Glutamatergic neuron (in vitro differentiated cells): ENCODE measurements at places on chromosomes 5 and 9.
A peak's percentile ranks its signal among the peaks of the same experiment; 100 is the strongest.

GRCh38 chr9:95666096-95666784 lies 149.5 kb upstream of the PTCH1 start:
- no peak for DNase-seq

- DNase-seq, result no peak
Observed at GRCh38 chr5:180665682-180666404, 16.4 kb upstream of the FLT4 start.

DNA sequence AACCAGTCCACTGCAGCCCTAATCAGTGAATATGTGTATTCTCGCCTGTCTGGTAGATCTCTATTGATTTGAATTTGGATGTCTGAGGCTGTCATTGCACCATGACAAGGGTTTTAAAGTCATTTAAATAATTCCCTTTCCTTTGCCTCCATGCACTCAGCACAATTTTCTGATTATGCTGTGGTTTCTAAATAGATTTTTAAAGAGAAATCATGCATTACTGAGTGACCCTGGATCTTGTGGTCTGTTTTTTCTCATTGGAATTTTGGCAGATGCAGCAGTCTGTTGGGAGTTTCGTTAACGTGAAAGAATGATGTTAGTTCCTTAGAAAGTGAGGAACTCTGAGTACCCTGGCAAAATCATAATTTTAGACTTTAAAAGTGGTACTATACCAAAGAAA lies 396.0 kb downstream of the LRRC70 start:
- no peak for DNase-seq

DNA sequence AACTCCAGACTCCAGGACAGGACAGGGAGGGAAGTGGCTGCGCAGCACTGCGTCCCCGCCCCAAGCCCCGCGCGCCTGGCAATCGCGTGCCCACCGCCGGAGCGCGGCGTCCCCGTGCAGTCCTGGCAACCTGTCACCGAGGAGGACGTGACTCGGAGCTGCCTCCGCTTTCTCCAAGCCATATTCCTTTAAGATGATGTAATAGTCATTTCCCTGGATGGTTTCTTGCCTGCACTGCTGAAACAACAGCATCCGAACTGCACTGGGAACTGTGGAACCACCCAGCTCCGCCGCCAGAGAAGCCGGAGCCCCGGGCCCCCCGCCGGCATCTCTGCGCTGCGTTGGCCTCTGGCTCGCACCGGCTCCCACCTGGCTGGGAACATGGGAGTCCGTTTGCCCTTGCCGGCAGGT lies 34.5 kb downstream of the KCTD16 start:
- DNase-seq, result peak; percentile 69

DNA sequence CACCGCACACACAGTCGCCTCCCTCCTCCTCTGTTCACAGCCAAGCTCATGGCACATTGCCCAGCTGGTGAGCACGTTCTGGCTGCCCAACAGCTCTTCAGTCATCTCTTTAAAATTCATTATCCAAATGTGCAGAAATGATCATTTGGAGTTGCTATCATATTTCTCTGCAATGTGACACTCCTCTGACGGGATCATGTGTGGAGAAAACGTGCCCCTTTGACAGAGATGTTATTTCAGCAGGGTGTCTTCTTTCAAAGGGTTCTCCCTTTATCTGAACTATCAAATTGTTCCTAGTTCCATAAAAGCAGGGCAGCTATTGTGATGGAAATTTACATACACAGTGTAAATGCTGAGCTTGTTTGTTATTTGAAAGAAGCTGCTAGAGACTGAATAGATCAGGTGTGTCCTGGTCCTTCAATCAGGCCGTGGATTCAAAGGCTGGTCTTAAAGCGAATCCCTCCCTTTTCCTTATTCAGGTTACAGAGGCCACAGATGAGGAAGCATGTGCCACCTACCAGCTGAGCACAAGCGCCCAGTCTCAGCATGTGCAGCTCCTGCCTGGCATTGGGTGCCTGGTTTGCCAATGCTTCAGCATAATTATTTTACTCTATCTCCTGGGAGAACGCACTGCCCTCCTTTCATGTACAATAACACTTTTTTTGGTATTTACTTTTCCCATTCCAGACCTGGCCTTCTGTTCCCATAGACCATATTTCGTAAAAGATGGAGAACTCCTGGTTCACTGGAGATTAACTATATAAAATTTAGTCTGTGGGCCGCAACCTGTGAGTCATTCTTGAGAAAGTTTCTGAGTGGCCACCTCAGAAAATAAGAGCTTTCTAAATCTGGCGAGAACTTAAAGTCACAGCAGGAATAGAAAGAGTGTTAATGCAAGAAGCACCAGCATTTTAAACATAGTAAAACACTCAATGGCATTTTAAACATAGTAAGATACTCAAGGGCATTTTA lies 433.7 kb downstream of the ENC1 start:
- no peak for DNase-seq

GRCh38 chr5:10912435-10912834 lies 151.4 kb upstream of the DAP start:
- DNase-seq, result no peak

GRCh38 chr5:144141585-144141984 lies 28.9 kb downstream of the YIPF5 start:
- DNase-seq, result no peak

- DNase-seq, result no peak
Observed at GRCh38 chr5:78354066-78354670, 6.2 kb upstream of the SCAMP1 start.

- DNase-seq, result no peak
Observed at GRCh38 chr5:72210888-72211678, 103.8 kb downstream of the MAP1B start.

- no peak for DNase-seq
Observed at GRCh38 chr9:77440057-77440456, 208.1 kb downstream of the GNA14 start.

- no peak for DNase-seq
Observed at GRCh38 chr9:109593612-109594011, 95.5 kb upstream of the PTPN3 start.

DNA sequence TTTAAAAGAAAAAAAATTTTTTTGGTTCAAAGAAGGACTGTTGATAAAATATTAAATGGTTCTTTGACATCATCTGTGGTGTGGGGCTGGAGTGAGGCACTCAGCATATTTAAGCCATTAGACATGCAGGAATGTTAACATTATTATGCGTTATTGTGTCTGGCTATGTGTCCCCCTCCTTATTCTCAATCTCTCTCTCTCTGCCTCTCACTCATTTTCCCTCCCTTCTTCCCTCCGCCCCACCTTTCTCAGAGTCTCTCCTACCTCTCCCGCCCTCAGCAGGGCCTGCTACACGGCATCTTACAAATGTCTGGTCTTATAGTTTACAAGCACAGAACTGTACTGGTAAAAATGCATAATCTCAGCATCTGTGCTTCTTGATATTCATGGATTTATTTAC lies 287.8 kb upstream of the TMEM161B start:
- no peak for DNase-seq

GRCh38 chr5:170552621-170553115 lies 48.8 kb downstream of the KCNIP1 start:
- DNase-seq, result peak; percentile 60

- DNase-seq, result no peak
Observed at GRCh38 chr5:29896646-29897045, 1296.8 kb upstream of the CDH6 start.

DNA sequence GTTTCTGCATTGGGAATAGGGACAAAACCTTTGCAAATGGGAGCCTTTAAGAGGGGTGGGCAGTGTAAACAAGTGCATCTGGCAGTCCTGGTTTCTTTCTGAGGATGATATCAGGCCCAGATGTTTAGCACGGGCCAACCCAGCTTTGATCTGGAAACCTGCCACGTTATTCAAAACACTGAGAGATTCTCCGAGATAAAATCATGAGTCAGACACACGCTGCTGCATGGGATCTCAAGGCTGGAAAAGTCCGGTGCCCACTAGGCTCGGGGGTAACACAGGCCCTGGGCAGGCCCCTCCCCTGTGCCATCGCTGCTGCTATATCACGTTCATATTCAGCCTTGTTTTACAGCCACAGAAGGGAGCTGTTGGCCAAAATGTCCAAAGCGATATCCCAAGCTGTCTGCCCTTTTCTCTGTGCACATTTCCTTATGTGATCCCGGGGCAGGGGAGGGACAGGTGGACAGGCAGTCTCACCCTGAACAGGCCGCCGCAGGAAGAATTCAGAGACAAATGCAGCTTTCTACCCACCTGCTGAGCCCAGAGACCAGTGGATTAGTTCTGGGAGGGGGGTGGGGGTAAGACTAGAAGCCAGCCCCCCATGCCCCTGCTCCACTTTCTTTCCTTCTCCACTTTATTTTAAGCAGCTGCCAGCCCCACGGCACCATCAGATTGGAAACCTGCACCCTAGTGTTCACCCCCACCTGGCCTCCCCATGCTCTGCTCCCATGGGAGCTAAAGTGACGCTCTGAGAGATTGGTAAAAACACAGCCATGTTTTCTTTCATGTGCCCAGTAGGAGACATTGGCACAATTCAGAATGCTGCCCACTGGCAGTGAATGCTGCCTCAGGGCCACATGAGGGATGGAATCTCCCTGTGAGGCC lies 63.1 kb downstream of the TMOD1 start:
- DNase-seq, result no peak

DNA sequence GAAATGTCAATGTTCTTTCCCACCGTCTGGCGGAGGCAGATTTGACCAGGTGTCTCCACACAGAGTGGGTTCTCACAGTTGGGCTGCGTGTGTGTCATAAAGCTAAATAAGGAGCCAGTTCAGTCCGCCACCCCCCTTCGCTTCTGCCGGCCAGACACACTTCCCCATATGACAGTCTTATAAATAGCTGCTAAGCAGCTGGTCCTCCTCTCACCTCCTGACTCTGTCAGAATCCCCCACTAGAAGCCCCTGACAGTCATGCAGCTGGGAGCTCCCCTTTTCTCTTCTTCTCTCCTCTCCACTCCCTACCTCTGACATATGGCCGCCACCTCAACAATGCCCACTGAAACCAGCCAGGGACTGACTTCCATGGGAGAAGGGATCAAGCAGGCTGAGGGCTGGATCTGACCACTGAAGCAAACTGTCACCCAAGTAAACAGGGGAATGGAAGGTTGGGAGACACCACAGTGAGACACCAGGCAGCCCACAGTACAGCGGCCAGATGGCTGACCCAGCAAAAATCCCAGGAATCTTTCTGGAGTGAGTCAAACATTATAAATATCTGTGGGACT lies 141.9 kb upstream of the EFNA5 start:
- DNase-seq, result peak; percentile 59

DNA sequence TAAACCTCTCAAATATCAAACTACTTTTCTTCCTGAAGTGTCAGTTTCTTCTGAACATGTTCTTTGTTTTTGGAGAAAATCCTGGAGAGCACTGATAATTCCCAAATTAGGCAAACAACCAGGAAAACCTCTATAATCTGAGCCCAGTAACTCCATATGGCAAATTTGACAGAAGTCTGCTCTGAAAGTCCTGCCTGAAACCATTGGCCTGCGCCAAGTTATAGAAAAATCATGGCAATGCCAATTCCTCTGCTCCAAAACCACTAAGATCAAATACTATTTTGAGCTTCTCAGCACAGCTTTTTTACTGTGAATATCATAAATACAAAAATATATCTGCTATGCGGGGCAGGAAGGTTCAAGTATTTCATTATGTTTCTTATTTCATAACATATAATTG lies 45.9 kb downstream of the PDE4D start:
- no peak for DNase-seq

- DNase-seq, result peak; percentile 69
Observed at GRCh38 chr9:123401879-123402513, 46.0 kb downstream of the CRB2 start.

- peak; percentile 26 for DNase-seq
Observed at GRCh38 chr9:2116073-2116472, 100.9 kb downstream of the SMARCA2 start.

DNA sequence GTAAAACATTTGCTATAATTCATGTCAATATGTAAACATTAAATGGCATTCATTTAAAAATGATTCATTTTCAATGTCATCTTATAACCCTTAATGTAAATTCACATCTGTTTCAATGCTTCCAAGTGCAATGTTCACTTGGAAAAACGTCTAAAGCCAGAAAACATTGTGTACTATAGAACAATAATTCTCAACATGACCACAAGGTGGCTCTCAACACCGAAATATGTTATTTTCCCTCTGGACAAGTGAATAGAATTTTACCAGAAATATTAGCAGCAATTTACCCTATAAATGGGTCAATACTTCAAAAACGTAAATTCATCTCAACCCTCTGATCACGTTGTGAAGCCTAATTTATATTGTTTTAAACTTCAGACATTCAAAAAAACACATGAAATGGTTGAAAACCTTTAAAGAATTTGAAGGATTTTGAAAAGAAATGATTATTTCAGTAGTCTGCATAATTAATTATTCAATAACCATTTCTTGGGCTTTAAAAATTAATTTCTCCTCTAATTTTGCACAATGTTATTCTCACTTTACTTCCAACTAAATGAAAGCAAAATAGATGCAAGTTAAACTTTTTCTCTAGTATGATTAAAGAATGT lies 11.0 kb downstream of the CDH10 start:
- DNase-seq, result no peak

DNA sequence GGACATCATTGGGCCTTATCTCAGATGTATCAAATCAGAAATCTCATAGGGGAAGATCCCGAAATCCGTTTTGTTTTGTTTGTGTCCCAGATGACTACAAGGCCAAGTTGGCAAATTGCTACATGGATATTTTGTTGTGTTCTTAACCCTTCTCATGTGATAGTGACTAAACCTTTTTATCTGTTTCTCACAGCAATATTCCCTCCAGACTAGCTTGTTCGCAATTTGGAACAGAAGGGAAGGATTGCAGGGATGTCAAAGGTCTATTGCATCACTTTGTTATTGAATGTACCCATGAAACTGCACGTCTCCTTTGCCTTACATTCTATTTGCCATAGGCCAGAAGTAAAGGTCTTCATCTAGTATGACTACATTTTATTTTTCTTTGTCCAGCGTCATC lies 453.9 kb downstream of the NFIB start:
- no peak for DNase-seq

DNA sequence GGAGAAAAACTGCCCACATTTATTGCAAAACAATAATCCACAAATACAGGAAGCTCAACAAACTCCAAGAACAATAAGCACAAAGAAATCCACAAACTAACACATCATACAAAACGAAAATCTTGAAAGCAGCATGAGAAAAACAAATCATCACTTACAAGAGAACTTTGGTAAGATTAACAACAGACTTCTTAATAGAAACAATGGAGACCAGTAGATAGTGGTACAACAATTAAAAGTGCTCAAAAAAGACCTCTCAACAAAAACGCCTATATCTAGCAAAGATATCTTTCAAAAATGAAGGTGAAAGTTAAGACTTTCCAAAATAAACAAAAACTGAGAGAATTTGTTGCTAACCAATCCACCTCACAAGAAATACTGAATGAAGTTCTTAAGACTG lies 38.4 kb downstream of the CDKL3 start:
- no peak for DNase-seq
